ENCODE measurements at places on chromosomes 12 and 14.

DNA sequence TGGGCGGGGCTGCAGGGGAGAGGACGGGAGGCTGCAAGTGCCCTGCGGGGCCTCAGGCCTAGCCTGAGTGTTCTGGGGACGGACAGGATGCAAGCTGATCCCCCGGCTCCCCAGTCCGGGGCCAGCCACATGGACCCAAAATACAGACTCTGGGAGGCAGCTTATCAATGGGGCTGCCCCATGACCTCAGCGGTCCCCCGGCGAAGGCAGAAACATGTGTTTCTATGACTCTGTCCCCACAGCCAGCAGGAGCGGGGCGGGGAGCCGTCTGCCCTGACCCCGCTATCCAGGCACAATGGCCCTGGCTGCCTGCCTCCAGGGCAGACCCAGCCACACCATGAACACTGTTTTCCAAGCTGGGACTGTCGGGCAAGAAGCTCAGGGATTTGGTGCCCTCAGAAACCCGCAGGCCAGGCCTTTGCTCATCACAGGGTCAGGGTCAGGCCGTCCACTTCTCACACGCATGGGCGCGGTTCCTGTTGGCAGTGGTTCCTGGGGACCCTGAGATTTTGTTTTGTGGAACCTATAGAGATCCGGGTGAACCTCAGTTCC is 75.0 kb downstream of the RFLNA start:
- no peak for DNase-seq

DNA sequence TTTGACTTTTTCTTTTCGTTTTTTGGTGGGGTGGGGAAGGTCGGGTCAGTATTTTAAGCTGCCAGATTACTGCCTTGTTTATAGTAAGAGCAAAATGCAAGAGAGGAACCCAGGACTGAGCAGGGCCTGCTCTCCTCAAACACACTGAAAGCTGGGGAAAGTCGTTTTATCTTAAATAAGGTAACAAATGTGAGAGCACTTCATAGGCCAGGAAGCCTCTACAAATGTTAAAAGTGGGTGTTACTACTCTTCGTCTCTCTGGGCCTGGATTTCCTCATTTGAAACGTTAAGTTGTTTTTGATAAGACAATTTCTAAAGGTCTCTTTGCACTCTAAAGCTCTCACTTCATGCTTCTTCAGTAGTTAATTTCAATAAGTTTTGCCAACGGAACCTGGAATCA is 33.8 kb downstream of the PLEKHG7 start:
- DNase-seq, result no peak

- DNase-seq, result no peak
These were observed 30.8 kb upstream of the NINJ2 start for GRCh38 chr12:693934-694533.

GRCh38 chr14:67502867-67503266 is 14.3 kb upstream of the TMEM229B start:
- DNase-seq, result no peak

- DNase-seq, result no peak
These were observed 103.7 kb downstream of the PRICKLE1 start for GRCh38 chr12:42485823-42486222.

GRCh38 chr12:15322164-15323061 is at the start of gene PTPRO:
Gene PTPRO, plus strand, starts transcription at chr12:15322508.
- DNase-seq, result no peak

DNA sequence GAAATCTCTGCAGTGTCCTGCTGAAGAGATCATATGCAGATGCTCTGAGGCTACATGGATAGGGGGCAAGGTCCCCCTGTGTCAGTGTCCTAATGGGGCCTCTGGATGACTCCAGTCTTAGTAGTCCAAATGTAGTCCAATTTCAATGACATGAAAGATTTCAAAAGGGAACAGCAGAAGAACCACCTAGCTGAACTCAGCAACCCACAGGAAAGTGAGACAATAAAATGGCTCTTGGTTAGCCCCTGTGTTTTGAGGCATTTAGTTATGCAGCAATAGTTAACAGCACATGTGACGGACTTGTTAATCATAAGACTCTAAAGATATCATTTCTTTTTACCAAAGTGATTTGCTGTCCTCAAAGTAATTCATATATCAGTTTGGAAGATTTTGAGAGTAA is 22.7 kb downstream of the CCDC198 start:
- DNase-seq, result no peak

- no peak for DNase-seq
These were observed 670.6 kb downstream of the SLC16A7 start for GRCh38 chr12:60266381-60266852.

DNA sequence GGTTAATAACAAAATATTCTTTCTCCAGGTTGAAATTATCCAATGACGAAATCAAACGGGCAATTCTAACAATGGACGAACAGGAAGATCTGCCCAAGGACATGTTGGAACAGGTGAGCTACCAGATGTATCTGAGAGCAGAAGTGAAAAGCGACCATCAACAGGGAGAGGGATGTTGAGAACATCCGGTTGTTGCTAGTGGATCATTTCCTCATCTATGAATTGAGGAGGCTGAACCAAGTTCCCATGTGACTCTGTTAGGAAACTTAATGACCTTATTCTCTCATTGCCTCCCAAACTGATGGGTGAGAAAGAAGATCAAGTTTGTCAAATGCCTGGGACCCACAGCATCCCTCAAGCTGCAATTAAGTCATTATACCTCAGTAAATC is 117.7 kb downstream of the GPR135 start:
- DNase-seq, result no peak

Data from activated CD4-positive, alpha-beta T cell treated with anti-CD3 and anti-CD28 coated beads, Interleukin-2, amount 50 U/mL, for 16 hours (primary cell).